NCI-H2081 treated with DMSO at 0.1 percent for 48 hours (cell line): ENCODE measurements at places on chromosomes 4 and X.

DNA sequence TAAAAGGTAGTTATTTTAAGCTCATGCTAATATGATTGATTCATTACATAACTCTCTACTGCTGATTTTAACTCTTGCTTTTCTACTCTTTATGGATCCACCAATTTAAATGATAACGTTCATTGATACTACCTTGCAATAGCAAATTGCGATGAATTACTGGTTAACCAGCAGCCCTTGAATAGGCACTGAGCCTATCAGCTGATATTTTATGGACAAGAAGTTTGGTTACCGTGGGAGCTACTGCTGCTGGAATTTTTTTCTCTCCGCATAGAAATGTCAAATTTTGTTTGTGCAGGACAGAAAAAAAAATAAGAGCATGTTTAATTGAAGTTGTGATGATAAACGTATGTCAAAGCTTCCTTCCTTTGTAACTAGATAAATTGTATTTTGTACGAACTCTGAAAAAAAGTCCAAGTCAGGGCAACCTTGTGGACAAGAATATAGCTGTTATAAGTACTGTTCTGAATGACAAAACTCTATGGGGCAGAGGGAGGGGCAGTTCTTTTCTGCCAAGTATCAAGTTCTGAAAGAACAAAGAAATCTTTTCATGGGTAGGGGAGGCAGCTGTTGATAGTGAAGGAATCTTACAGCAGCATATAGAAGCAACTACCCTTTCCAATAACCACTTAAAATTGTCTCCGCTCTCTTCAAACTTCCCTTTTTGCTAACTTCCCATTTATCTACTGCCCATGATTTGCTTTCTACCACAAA, 434.9 kb upstream of the PABPC4L start:
- DNase-seq: no peak

- DNase-seq: no peak
These were observed 291.3 kb downstream of the GUCY2F start for GRCh38 chrX:109190542-109190941.

DNA sequence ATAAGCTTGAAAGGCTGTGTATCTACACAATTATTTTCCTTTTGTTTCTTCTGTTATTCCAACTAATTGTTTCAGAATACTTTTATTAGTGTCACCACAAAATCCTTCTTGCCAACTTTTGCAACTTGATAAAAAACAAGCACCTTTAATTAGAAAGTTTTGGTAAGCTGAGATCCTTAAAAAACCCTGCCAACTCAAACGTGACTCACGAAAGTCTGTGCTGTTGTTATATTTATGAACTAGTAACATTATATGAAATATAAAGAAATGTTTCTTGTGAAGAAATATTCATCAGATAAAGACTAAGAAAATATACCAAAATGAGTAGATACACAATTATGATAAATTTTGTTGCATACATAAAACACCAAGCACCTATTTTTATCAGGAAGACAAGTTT, 49.0 kb downstream of the HUWE1 start:
- no peak for DNase-seq

- DNase-seq: no peak
These were observed 31.0 kb downstream of the TMEM131L start for GRCh38 chr4:153497091-153497531.

DNA sequence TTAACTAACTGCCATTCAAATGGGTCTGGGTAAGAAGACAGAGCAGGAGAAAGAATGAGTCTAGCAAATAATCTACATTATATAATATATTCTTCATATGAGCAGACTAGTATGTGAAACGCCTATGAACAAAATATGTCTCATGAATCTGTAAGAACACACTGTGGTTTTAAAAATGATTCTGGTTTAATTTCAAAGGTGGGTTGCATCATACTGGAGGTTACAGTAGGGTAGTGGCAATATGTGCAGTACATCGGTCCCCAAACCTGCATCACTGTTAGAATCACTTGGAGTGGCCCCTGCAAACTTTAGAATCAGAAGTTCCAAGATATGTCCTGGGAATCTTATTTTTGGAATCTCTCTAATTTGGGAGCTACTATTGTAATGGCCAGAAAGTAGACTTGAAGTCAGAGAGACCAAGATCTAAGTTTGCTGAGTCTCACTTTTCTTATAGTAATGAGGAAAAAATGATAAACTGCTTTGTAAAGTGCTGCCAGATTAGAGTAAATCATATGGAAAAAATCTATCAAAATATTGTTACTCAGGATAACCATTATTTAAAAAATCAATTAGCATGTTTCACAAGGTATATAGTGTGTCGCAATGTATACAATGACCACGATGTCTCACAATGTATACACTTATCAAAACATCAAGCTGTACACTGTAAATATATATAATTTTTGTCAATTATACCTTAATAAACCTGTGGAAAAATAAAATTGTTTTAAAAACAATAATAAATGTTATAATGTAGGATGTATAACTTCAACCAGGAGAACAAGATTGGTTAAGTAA, 37.9 kb upstream of the ARSJ start:
- no peak for DNase-seq

DNA sequence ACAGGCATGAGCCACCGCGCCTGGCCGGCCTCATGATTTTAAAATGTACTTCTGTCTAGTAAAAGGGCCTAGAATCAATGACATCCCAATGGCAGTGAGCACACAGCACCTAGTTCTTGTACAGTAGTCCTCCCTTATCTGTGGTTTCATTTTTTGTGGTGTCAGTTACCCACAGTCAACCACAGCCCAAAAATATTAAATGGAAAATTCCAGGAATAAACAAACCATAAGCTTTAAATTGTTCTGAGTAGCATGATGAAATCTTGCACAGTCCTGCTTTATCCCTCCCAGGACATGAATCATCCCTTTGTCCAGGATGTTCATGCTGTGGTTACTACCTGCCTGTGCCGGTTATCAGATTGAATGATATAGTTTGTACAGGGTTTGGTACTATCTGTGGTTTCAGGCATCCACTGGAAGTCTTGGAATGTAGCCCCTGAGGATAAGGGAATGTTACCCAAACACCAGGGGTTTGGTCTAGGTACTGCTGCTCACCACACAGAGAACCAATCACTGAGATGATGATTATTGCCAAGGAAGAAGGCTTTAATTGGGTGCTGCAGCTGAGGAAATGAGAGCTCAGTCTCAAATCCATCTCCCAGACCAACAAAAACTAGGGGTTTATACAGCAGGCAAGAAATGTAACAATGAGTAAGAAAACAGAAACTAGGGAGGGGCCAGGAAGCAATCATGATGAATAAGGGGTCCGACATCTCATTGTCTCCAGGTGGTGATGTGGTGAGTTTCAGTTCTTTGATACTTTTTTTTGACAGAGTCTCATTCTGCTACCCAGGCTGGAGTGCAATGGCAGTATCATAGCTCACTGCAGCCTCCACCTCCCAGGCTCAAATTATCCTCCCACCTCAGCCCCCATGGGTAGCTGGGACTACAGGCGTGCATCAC, 16.2 kb upstream of the FHL1 start:
- no peak for DNase-seq

DNA sequence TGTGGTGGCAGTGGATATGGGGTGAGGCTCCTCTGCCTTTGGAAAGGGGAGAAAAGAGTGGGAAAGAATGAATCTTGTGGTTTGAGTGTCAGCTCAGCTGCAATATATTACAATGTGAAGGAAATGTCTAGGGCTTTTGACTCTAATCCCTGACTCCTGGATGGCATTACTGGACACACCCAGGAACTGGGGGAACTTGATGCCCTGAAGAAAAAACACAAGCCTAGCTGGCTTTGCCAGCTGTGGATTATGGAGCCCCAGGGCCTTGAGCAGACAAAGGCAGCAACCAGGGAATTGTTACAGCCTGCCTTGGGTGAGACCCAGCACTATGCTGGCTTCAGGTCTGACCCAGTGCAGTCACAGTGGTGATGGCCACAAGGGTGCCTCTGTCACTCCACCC, 57.1 kb upstream of the CYSLTR1 start:
- no peak for DNase-seq

DNA sequence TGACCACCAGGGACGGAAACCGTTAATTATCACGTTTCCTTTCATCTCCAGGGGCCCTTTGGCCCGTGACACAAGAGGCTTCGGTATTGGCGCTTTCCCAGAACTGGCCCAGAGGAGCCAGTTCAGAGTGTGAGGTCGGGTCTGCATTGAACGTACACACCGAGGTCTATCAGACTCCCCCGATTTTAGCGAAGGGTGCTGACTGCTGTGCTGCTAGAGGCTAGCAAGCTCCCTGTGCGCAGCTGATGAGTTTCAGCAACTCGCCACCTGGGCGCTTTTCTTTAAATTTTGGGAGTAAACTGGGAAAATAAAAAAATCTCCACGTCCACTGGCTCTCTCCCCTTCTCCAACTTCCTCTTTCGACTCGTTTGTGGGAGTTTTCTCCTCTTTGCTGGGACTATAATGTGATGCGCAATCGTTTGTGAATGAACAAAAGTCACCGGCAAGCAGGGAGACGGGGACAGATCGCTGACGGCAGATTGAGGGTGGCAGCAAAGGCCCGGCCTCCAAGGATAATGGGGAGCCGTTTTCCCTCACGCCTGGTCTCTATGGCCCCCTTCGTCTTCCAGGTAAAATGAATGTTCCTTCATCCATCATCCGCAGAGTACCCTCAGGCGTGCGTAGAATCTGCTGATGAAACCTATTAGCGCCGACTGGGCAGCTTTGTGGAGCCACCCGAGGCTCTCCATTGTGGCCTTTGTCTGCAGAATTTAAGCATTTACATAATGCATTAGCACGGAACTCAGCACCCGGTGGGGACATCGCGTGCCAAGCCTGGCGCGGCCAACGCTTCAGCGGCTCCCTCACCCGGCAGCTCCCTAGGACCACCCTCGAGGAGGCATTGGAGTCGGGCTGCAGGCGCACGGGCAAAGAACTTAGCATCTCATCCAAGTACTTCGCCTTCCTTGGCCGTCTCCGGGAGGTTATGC, 1.6 kb upstream of the LRAT start:
- DNase-seq: no peak

DNA sequence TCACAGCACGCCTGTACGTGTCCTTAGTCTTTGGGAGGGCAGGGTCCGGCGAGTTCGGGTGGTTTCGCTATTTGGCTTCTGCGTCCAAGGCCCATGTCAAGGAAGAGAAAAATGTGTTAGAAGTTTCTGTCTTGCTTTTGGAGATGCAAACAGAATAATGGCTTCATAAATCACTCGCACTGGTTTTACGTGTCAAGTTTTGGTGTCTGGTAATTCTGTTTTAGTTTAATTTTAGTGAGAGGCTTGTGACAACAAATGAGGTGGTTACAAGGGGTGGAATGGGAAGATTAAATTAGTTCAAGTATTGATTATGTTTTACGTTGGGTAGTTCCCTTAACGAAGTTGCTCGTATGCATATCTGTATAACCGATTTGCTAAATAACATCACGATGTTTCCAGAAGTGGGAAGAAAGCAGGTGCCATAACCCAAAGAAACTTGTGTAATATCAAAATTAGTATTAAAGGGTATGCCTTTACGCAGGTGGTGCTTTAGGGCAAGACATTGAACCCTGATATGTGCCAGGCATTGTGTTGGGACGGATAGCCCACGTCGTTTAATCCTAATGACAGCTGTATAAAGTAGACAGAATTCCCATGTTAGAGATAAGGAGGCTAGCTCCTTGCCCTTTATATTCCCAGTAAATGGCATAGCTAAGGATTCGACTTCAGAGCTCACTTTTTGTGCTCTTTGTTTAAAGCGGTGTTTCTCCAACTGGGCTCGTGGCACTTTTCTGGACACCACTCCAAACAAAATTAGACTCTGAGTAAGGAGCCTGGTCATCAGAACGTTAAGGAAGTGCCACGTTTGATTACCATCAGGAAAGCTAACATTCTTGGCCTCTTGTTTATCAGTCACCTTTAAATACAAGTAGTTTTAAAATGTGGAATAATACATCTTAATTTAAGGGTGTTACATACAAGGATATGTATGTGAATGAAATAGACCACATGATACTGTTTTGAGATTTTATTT, 843 bp downstream of the RPL34 start:
- no peak for DNase-seq

DNA sequence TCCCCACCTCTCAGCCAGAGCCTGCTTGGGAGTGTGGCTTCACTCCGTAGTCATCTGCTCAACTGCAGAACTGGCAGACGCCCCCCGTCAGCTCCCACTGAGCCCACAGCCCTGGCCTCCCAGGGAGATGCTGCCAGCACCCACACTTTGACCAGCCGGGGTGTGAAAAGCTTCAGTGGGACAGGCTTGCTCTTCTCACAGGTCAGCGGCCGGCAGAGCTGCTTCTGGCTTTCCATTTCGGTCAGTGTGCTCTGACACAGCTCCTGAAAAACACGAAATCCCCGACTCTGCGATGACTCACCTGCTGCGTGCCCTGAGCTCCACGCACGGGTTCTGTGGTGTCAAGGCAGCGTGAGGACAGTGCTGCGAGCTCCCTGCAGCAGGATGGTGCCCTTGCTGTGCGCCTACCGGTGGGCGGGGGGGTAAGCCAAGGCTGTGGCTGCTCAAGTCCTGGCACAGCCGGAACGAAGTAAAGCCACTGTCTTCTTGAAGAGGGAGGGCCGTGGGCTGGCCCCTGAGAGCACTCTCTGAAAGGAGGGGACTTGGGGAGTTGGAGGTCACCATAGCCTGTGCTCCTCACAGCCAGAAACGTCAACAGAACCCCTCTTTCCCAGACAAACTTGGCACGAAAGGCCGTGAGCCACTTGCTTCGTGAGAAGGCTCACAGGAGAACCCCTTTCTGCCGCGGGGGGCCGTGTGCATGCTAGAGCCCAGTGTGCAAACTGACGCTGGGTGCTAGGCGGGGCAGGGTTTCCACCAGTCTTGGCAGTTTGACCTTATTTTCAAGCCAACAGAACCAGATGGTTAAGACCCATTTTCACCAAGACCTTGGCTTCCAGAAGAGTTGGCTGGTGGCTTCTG, 23.6 kb downstream of the NOP14 start:
- no peak for DNase-seq

GRCh38 chrX:11629593-11630211, 36.0 kb downstream of the ARHGAP6 start:
- no peak for DNase-seq

- DNase-seq: no peak
These were observed 206.2 kb upstream of the BANK1 start for GRCh38 chr4:101584306-101584705.

- no peak for DNase-seq
These were observed 415.2 kb upstream of the HS3ST1 start for GRCh38 chr4:11843927-11844326.

- no peak for DNase-seq
These were observed 27.4 kb downstream of the KLF3 start for GRCh38 chr4:38691251-38692008.

DNA sequence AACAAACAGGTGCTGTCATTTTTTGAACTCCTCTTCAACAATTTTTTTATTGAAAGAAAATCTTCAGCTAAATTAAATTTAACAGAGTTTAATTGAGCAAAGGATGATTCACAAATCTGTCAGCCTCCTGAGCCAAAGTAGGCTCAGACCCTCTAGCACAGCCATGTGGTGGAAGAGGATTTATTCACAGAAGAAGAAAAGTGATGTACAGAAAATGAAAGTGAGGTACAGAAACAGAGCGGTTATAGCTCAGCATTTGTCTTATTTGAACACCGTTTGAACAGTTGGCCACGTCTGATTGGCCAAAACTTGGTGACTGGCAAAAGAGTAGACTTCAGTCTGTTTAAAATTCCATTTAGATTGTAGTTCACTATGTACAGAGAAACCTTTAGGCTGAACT, 217.3 kb downstream of the SPANXN1 start:
- DNase-seq: no peak
